T follicular helper cell (primary cell): ENCODE measurements at places on chromosomes 16 and 17.

- no peak for DNase-seq
Measured at GRCh38 chr17:2081564-2081963, 26.7 kb downstream of the HIC1 start.

GRCh38 chr16:27907457-27907972 is 156.0 kb downstream of the GSG1L start:
- no peak for DNase-seq

DNA sequence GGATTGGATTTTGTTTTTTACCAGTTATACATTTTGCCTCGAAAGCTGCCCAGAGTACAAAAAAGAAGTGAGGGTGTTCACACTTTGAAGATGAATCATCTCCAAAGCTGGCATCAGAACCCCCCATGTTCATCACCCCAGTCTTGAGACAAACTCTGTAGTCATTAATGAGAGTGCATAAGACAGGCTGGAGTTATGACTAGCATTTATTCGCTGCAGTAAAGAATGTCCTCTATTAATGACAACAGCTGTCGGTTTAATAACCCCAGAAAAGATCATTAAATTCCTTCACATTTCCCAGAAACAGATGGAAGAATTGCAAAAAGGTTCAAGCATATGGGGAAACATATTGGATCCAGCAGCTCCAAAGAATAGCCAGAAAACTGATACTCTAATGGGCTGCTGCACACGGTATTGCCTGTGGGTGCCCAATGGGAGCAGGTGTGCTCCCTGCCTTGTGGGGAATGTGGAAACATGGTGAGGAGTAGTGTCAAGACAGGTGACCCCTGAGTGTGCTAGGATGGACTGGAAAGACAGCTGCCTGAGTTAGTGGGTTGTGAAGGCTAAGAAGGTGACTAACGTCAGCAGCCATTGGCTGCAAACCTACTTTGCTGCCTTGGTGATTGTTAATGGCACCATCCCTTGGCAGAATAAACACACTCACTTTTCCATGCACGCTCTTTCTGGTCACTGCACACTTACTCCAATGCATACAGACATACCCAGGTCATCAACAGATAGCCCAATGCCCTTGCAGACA is 81.9 kb downstream of the AIPL1 start:
- DNase-seq, result no peak

DNA sequence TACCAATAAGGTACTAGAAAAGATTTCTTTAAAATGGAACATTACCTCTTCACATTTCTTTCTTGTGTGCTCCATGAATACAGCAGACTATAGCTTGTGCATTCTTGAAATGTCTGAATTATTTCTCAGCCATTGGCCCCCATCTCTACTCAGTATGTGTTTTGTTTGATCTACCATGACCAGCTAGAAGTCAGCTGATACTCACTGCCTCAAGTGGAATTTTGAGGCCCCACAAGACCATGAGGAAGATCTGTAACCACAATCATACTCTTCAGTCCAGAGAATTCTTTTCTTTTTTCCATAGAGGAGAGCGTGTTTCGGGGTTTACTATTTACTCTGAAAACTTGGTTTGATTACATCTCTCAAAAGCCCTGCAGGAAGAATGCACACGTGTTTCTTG is 319.1 kb downstream of the TOX3 start:
- DNase-seq, result no peak

- peak; percentile 3 for DNase-seq
Measured at GRCh38 chr17:33520426-33521330, 227.6 kb upstream of the ASIC2 start.

DNA sequence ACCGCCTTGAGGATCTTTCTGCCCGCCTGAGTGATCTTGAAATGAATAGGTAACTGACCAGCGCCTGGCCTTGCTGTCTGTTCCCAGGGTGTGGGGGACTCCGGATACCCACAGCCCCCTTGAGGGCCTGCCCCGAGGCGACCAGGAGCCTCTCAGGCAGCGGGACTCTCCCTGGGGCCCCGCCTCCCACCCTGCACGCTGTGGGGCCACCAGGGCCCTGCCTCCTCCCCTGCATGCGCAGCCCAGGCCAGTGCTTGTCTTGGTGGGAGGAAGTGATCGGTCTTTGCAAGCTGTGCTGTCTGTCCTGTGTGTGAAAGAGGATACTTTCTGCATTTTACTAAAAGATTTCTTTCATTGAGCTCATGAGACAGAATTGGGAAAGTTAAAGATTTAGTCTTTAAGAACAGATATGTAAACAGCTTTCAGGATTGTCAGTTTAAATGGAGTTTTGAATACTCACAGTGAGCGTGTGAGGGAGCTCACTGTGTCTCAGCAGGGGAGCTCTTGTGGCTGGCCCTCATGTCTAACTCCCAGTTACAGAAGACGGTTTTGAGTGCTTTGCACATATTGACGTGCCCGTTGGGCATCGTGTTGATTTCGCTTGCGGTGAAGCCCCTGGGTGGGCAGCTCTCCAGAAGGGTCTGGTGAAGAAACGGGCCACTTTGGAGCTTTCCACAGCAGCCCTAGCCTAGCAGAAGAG is 36.1 kb upstream of the CAPN15 start:
- DNase-seq, result no peak

GRCh38 chr16:54987081-54987480 is 56.4 kb downstream of the IRX5 start:
- no peak for DNase-seq

- DNase-seq, result no peak
Measured at GRCh38 chr16:79069121-79069520, 531.4 kb downstream of the MAF start.

DNA sequence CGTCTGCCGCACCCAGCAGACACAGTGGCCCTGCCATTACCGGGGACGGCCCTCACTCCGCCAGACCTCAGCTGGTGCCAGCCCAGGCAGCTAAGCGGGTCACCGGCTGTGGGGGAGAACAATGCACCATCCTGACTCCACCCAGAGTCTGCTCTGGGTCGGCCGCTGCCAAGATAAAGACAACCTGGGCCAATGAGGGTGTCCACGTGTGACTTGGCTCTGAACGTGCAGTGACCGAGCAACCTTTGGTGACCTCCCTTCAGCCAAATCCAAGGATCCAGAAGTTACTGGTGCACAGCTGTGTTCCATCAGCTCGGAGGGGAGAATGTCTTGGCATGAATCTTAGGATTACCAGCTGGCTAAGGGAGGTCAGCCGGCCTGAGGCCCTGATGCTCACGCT is 155.9 kb downstream of the NTN1 start:
- DNase-seq, result no peak
